CD8-positive, alpha-beta memory T cell (primary cell): ENCODE measurements at places on chromosomes 16 and 17. TPM values are rescaled to one million over a fixed set of nuclear protein-coding genes. Genes with fewer than 3 reads are reported as not detected.

GRCh38 chr16:79947771-79948170 lies 347.2 kb upstream of the MAF start:
- H3K4me3 ChIP-seq, result no peak overlapping the region
- no peak overlapping the region for H3K27ac ChIP-seq
- no peaks in the 10 kb centered on the region for H3K27me3 ChIP-seq
- no peaks in the 10 kb centered on the region for H3K36me3 ChIP-seq
- H3K4me1 ChIP-seq, result no peaks in the 10 kb centered on the region
- no peak for DNase-seq

- H3K27me3 ChIP-seq, result peaks cover 23% of the 10 kb centered on the region
- peaks cover 7% of the 10 kb centered on the region for H3K4me1 ChIP-seq
- no peak overlapping the region for H3K27ac ChIP-seq
- H3K4me3 ChIP-seq, result no peak overlapping the region
Measured at GRCh38 chr16:29900888-29901606, 759 bp downstream of the ASPHD1 start.

DNA sequence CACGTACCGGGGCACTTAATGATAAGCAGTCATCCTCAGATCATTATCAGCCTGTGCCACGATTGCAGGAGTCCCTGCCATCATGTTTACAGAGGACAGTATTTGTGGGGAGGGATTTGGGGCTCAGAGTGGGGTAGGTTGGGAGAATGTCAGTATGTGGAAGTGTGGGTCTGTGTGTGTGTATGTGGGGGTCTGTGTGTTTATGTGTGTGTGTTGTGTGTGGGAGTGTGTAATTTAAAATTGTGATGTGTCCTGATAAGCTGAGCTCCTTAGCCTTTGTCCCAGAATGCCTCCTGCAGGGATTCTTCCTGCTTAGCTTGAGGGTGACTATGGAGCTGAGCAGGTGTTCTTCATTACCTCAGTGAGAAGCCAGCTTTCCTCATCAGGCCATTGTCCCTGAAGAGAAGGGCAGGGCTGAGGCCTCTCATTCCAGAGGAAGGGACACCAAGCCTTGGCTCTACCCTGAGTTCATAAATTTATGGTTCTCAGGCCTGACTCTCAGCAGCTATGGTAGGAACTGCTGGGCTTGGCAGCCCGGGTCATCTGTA lies 13.5 kb upstream of the EFCAB13 start:
- H3K27me3 ChIP-seq, result no peaks in the 10 kb centered on the region
- DNase-seq, result no peak
- no peak overlapping the region for H3K4me3 ChIP-seq
- H3K4me1 ChIP-seq, result peaks cover 8% of the 10 kb centered on the region
- no peaks in the 10 kb centered on the region for H3K36me3 ChIP-seq
- H3K27ac ChIP-seq, result no peak overlapping the region

Gene PRKCB
- total RNA-seq, result 98.2 TPM

GRCh38 chr17:607361-608147 lies 107.1 kb downstream of the VPS53 start:
- H3K27ac ChIP-seq, result no peak overlapping the region
- H3K4me1 ChIP-seq, result no peaks in the 10 kb centered on the region
- no peaks in the 10 kb centered on the region for H3K36me3 ChIP-seq

DNA sequence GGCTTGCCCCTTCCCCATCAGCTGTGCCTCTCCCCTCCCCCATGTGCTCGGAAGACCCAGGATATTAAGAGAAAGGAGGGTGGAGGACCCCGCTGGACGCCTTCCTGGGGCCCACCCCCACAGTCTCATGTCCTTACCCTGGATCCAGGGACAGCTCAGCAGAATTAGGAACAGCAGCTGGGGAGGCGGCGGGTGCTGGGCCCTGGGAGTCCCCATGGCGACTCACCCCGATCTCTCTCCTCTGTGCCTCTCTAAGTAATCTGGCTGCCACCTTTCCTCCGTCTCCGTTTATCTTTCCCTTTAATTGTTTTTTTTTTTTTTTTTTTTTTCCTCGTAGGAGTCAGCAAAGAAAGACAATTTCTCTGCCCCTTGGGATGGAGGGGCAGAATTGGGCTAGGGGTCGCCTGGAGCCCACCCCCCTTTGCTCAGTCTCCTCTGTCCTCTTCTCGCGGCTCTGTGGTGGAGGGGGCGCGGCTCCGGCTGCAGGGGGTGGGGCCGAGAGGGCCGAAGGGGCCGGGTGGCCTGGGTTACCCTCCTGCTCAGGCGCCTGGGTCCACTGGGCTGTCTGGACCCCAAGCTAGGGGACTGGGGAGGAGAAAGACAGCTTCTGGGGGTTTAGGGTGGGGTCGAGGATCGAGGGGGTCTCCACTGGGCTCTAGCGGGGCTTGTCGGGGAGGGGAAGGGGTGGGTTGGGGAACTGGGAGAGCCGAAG lies 390 bp downstream of the SEZ6L2 start:
- DNase-seq, result no peak
- peaks cover 26% of the 10 kb centered on the region for H3K27me3 ChIP-seq
- no peaks in the 10 kb centered on the region for H3K36me3 ChIP-seq
- H3K4me1 ChIP-seq, result peaks cover 7% of the 10 kb centered on the region
- H3K27ac ChIP-seq, result no peak overlapping the region

Gene FMNL1
- total RNA-seq, result 260 TPM

DNA sequence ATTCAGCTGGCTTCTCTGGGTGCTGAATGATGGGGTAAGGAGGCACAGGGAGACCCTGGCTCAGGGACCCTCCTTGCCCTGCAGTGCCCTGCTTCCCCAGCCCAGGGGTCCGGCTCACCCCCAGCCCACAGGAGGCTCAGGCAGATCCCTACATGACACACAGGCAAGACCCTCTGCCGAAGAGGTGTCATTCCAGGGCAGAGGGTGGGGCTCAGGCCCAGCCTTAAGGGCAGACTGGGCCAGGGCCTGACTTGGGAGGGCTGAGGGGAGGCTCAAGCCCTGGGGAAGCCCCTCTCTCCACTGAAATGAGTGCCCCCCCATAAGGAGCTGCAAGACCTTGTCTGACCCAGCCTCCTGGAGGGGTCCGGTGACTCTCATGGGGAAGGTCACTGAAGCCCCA lies 30.3 kb upstream of the KSR1 start:
- no peaks in the 10 kb centered on the region for H3K27me3 ChIP-seq
- DNase-seq, result no peak
- no peak overlapping the region for H3K4me3 ChIP-seq
- H3K4me1 ChIP-seq, result no peaks in the 10 kb centered on the region
- H3K36me3 ChIP-seq, result no peaks in the 10 kb centered on the region
- H3K27ac ChIP-seq, result no peak overlapping the region

- no peaks in the 10 kb centered on the region for H3K36me3 ChIP-seq
- DNase-seq, result no peak
- no peak overlapping the region for H3K27ac ChIP-seq
Measured at GRCh38 chr17:7379134-7379533, 1.8 kb upstream of the TNK1 start.

- no peak overlapping the region for H3K27ac ChIP-seq
- H3K27me3 ChIP-seq, result no peaks in the 10 kb centered on the region
- H3K4me3 ChIP-seq, result no peak overlapping the region
- no peaks in the 10 kb centered on the region for H3K4me1 ChIP-seq
- no peak for DNase-seq
Measured at GRCh38 chr16:20349615-20350014, 2.9 kb downstream of the UMOD start.

GRCh38 chr16:49836668-49837067 lies 19.2 kb downstream of the ZNF423 start:
- no peak overlapping the region for H3K4me3 ChIP-seq
- no peak overlapping the region for H3K27ac ChIP-seq
- no peaks in the 10 kb centered on the region for H3K4me1 ChIP-seq
- no peak for DNase-seq
- H3K27me3 ChIP-seq, result no peaks in the 10 kb centered on the region
- H3K36me3 ChIP-seq, result no peaks in the 10 kb centered on the region

Gene NPIPB9
- total RNA-seq, result 1.2 TPM

DNA sequence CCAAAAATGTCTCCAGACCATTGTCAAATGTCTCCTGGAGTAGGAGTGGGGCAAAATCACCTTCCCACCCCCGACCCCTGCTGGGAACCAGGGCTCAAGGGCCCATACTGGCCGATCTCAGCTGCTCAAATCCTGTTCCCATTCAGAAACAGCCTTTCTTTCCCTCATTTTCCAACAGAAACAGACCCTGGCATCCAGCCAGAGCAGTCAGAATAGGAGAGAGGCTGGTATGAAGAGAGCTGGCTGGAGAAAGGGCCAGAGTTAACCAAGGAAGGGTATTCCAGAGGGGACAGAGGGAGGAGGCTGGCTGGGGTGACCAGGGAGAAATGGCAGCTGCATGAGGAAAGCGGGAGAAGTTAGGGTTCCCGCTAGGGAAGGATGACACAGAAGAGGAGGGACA lies 199.1 kb downstream of the XYLT1 start:
- H3K27ac ChIP-seq, result no peak overlapping the region
- H3K4me3 ChIP-seq, result no peak overlapping the region
- H3K36me3 ChIP-seq, result no peaks in the 10 kb centered on the region
- H3K27me3 ChIP-seq, result no peaks in the 10 kb centered on the region
- peaks cover 11% of the 10 kb centered on the region for H3K4me1 ChIP-seq
- DNase-seq, result no peak

Gene SLC12A3
- total RNA-seq, result not detected

DNA sequence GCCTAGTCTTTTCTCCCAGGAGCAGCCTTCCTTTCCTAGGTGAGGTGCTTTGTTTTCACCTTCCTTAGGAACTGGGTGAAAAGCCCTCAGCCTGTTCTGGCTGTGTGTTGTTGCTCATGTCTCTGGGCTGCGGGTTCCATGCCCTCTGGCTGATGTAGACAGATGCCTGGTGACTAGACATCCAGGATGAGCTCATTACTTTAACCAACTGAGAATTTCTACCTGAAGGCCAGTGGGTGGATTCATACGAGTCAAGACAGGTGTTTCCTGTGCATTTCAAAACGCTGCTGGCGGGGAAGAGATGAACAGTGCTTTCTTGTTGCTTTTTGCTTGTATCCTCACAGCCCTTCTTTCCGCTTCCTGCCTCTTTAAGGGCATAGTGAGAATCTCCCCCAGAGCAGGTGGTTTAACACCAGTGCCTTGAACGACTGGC lies 22.3 kb downstream of the SAP30BP start:
- H3K4me3 ChIP-seq, result no peak overlapping the region
- peak; percentile 72 for DNase-seq
- H3K36me3 ChIP-seq, result peaks cover 35% of the 10 kb centered on the region
- peaks cover 53% of the 10 kb centered on the region for H3K4me1 ChIP-seq

DNA sequence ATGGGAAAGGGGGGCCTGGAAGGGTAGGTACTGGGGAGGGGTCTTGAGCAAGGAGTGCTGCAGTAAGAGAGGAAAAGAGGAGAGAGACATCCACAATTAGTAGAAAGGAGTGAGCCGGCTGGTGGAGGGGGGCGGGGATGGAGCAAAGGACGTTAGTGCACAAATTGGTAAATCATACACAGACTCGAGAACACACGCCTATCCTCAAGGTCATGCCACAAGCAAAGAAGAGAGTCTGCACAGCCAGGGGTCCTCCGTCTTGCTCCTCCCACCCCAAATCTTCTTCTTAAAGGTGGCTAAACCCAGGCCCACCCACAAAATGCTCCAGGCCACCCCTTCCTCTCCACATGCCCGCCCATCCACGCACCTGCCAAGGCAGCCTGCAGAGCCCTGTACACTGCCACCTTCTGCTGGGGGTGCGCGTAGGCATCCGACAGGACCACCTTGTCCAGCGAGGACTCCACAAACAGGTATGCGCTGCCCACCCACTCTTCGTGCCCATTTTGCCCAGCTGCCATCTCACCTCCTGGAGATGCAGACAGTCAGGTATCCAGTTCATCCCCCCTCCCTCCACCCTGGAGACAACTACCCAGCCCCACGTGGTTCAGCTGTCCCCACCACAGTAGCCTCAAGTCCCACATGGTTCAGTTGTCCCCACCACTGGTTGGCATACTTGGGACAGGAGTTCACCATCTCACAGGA lies 3.4 kb downstream of the TRADD start:
- peaks cover under 1% of the 10 kb centered on the region for H3K27me3 ChIP-seq
- DNase-seq, result no peak
- H3K4me1 ChIP-seq, result peaks cover 47% of the 10 kb centered on the region
- no peak overlapping the region for H3K4me3 ChIP-seq
